ENCODE measurements at places on chromosomes 16 and 17.
A peak's percentile ranks its signal among the peaks of the same experiment; 100 is the strongest.

GRCh38 chr16:12195296-12195695 is 218.8 kb downstream of the SNX29 start:
- DNase-seq = no peak

DNA sequence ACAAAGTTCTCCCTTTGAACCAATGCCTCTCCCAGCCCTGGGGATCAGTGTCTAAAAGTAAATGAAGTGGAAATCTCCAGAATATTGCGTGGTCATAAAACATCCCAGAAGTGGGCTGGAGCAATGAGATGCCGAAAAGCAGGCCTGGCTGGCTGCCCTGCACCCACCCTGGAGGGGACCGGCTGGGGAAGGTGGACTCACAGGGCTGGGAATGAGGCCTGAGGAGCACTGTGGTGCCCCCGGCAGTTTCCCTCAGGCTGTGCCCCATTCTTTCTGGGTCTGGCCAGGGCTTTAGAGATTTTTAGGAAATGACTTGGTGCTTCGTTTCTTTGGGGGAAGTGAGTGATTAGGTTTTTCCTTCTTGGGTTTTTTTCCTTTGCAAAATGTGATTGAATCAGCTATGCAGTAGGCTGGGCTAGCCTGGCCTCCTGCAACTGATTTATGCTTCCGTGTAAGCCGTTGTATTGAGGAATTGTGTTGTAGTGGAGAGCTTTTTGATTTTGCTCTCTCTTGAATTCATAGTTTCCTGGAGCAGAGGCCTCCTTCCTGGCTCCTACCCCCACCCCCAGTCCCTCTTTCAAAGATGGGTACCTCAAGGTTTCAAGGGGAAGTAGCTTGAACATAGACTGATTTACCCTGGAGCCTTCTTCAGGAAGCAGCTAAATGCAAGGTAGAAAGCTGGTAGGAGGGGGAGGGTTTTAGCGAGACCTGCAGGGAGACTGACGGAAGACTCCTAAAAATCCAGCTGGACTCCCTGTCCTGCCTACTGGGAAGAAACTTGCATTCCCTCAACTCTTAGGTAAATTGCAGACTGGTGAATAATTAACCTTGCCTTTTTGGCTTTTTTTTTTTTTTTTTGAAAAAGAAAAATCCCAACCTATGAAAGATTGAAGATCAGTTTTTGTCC is 170.2 kb downstream of the RAB11FIP4 start:
- no peak for DNase-seq

DNA sequence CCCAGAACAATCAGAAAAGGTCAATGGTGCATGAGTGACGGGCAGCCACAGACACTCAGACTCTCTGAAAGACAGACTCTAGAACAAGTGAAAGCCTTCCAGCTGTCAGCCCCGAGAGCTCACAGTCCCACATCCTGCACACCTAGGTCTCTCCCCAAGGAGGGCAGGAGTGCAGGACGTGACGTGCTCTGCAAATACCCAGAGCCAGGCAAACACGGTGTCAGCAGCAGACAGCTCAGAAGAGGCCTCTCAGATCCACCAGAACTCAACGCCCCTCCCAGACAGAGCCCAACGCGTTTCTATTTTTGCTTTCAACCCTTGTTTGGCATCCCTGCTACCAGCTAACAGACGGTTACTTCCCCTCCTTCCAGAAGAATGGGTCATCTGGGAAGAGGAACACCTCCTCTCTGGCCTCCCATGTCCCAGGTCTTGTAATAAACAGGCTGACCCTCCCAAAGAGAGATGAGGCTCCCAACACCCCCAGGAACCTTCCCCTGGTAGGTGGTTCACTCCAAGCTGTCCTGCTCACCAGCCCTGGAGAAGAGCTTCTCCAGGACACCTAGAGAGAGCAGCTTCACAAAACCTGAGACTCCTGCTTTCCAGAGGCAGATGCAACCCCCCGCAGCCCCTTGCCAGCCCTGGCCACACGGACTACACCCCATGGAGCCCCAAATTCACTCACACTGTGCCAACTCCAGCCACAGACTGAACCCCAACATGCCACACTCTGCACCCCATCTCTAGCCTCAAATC is 7.6 kb downstream of the PITPNM3 start:
- no peak for DNase-seq

GRCh38 chr17:37083456-37083855 is 134.7 kb downstream of the AATF start:
- DNase-seq = no peak

DNA sequence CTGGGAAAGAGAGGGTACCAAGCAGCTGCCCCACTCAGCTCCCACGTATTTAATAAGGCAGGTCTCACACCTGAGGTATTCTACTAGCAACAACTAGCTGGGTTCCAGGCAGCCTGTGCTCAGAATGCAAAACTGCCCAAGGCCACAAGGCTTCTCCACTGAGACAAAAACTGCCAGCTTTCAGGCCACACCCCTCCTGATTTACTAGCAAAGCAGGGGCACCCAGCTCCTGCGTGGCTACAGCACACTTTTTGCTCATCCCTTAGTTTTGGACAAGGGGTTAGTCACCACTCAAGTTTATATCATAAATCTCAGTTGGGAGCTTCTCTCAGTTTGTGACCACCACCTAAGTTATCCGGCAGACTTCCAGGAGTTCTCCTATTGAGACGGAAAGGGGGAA is 494.6 kb downstream of the CDH11 start:
- no peak for DNase-seq

- peak; percentile 96 for DNase-seq
Measured at GRCh38 chr16:68084504-68085258, 489 bp upstream of the NFATC3 start.

DNA sequence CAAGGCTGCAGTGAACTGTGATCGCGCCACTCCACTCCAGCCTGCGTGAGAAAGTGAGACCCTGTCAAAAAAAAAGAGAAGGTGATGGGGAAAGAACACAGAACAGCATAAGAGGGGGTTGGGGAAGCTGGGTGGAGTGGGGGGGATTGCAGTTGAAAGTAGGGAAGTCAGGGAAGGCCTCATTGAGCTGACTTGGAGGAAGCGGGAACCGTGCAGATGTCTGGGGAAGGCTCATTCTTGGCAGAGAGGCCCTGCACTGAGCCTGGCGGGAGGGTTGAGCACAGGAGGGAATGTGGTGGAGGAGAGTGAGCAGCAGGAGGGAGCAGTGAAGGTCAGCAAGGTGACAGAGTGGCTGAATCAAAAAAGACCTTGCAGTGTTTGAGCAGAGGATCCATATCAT is 26.9 kb downstream of the IL4R start:
- no peak for DNase-seq

- DNase-seq = peak; percentile 90
Measured at GRCh38 chr16:50806099-50807062, 64.5 kb downstream of the CYLD start.
